ENCODE measurements at places on chromosomes 4 and X.

- no peak for DNase-seq
Observed at GRCh38 chrX:15749642-15750610, 11.9 kb downstream of the CA5B start.

DNA sequence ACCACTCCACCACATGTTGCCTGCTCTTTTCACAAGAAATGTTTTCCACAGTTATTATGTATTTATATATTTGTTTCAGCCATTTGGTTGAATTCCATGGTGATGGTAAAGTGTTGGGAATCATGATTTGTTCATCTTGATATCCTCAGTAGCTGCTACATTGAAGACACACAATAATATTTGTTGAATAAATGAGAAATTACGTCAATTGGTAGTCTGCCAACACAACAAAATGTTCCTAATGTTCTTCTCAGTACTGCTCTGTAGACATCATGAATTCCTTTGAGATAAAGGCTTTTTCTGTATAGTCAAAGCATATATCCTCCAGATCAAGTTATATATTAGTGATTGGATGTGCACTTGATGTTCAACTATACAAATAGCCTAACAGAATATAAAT lies 29.5 kb downstream of the CXXC4 start:
- no peak for DNase-seq

DNA sequence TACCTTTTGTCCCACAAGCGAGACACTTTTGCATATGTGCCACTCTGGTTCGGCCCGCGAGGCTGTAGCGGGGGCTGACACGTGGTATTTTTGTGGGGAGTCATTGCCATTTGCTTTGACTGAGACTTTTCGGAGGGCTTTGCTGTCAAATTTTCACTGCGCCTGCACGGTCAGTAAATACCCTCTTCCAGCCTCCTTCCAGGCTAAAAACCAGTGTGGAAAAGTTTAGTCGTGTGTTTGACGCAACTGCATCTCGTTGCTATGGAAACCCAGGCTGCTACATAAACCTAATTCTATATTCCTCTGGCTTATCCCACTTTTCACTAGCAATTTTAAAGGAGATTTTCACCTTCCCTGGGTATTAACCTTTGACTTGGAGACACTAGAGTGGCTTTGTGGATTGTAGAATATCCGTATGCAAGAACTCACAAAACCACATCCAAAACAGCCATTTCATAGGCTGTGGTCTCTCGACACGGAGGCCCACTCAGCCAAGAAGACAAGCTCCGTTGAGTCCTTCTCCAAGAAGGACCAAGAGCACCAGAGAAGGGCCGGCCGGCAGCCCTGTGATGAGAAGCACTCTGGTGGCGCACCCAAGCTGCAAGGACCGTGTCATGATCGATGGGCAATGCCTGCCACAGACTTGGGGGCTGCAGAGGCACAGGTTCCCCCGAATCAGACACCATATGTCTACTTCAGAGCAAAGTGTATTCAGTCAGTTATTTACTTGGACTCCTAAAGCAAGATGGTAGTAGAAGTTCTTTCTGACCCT lies 38.4 kb upstream of the ENPP6 start:
- DNase-seq, result no peak

- DNase-seq, result no peak
Observed at GRCh38 chrX:108270739-108271396, 167.4 kb downstream of the COL4A6 start.

DNA sequence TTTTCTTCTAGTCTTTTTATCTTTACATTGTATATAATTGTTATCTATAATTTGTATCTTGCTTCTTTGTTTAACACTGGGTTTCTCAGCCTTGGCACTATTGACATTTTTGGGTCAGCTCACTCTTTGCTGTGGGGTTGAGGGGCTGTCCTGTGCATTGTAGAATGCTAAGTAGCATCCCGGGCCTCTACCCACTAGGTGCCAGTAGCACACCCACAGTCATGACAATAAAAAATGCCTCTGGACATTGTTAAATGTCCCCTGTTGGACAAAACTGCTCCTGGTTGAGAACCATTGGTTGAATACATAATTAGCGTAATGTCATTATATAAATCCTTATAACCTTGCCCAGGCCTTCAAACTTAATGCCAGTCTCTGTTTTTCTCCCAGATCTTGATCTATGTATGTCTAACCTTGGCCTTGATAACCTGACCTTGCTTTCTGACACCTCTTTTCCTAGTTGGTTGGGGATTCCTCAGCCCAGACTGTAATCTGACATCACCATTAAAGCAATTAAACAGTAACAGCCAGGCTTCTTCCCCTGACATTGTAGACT lies 46.1 kb downstream of the DCX start:
- DNase-seq, result no peak
